A549 treated with Hydrocortisone at 1 μM for 4 hours (cell line): ENCODE measurements at places on chromosomes 5 and 9. TPM values are rescaled to one million over a fixed set of nuclear protein-coding genes. Genes with fewer than 3 reads are reported as not detected.

Gene C9orf50
- 0.08 TPM in 1 of 5 replicates, not detected in the others for total RNA-seq

Gene SLC36A2
- total RNA-seq: not detected in 5 replicates

Gene BAAT
- 0.24 to 0.49 TPM (median 0.34 TPM) in 5 replicates for total RNA-seq

Gene CTSV
- total RNA-seq: 12.9 to 15.2 TPM (median 14.4 TPM) in 5 replicates

Gene NR4A3
- total RNA-seq: 1.7 to 2.3 TPM (median 2.0 TPM) in 5 replicates

Gene NUTM2F
- 0.03 TPM in 1 of 5 replicates, not detected in the others for total RNA-seq

Gene CHSY3
- 0.09 to 0.12 TPM (median 0.09 TPM) in 4 of 5 replicates, not detected in the other for total RNA-seq

Gene EDIL3
- 0.13 to 0.50 TPM (median 0.26 TPM) in 5 replicates for total RNA-seq
